Stimulated activated CD4-positive, alpha-beta T cell treated with anti-CD3 and anti-CD28 coated beads, Interleukin-1b, Interleukin-23, amount 100 ng/mL, for 1 hour (primary cell): ENCODE measurements at places on chromosomes 3 and 15.

- DNase-seq, result no peak
These were observed 10.7 kb downstream of the LRTM1 start for GRCh38 chr3:54917174-54917573.

GRCh38 chr15:37452498-37452897, 352.1 kb upstream of the MEIS2 start:
- no peak for DNase-seq

DNA sequence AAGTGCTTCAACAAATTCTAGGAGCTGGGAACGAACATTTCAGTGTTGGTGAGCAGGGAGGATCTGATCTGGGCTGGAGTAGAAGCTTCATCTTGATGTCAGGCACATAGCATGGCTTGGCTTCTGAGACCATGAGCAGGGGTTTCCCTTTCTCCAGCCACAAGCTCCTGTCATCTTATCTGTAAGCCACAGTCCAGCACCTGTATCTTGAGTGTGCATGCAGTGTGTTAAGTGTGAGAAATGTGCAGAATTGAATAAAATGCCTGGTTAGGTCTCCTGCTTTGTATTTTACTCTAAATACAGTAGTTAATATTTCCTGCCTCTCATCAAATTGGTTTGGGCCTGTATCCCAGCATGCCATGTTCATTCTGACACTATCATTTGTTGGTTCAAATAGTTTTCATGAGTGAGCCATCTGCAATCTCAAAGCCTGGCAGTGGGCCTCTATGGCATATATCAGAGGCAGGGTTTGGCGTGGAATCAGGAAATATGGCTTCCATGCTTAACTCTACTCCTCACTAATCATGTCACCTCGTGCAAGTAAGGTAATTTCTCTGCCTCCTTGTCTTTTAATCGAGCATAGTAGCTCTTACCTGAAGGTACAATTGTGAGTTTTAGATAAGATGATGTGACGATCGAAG, 43.3 kb downstream of the TLNRD1 start:
- no peak for DNase-seq

- DNase-seq, result no peak
These were observed 2.1 kb downstream of the ALDH1A3 start for GRCh38 chr15:100881573-100882336.

DNA sequence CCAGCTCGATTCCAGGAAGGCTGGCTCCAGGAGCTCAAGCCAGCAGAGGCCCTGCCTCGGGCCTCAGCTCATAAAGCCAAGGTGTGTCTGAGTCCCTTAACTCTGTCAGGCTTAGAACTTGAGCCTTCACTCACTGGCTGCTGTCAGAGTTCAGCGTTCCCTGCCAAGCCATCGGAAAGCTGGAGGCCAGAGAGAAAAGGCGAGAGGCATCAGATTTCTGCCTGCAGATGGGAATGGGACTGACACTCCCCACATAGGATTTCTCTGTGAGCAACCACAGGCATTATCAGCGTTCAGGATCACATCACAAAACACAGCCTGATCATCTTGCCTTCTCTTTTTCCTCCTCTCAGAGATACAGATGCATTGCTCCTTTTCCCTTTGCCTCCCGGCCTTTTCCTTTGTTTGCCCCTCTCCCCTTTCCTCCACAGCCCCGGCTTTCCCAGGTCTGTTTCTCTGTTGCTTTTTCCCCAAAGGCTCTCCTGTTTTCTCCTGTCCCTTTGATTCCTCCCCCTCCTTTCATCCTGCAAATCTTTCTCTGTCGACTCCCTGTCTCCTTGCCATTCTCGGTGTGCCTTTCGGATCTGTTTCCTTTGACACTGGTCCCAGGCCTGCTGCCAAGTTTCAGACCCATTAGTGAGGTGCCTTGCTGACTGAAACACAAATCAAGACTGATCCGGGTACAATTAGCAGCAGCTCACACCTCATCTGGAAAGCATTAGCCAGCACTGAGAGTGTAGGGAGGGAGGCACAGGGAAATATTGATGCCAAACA, 44.5 kb upstream of the BOC start:
- no peak for DNase-seq

DNA sequence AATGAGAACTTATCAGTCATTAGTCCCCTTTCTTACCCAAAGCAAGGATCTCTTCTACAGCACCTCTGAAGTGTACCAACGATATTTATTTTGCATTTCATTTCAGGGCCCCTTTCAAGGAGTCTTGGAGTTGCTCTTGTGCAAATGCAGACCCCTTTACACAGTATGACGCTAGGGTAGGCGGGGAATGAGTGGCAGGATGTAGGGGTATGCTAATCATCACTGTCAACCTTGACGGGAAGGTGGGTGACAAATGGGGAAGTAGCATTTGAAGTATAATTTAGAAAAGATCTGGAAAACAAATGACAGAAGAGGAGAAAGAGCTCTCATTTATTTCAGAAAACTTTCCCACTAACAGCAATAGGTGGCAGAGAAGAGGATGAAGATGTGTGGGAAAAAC, 94.4 kb downstream of the LRRN1 start:
- DNase-seq, result no peak

DNA sequence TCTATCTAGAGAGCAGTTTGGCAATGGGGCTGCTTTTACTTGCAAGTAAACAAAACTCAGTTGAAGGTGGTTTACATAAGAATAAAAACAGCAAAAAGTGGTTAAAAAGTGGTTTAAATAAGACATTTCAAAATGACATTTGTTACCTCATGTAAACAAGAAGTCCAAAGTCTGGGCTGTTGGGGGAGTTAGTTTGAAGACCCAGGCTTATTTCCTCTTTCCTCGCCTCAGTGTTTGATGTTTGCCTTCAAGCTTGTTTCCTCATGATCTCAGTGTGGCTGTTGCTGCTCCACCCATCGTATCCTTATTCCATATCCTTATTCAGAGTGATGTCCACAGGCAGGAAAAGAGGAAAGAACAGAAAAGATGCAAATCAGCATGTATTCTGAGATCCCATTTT, 15.2 kb downstream of the CGNL1 start:
- no peak for DNase-seq

DNA sequence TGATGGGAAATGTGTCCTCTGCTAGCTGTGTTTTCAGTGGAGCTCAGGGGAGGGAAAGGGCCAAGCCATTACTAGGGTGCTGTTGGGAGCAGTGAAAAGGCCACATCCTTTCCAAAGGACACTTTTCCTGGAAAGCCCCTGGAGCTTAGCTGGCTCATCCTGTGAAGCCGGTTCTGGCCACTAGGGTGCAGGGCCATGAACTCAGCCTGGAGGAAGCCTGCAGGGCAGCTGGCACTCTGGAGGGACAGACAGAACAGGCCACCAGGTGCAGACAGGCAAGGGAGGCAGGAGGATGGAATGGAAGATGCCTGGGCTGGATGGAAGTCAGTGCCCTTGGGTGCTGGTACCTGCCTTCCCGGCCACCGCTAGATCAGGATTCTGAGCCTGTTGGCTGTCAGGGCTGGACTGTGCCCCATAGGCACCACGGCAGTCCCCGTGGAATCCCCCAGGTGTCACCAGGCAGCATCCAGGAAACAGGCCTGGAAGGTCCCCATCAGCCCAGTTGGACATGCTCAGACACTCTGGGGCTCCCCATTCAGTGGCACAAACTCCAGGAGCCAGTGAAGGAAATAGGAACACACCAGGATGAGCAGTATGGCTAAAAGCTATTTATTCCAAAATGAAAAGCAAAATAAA, 76.2 kb upstream of the C2CD4B start:
- DNase-seq, result no peak

DNA sequence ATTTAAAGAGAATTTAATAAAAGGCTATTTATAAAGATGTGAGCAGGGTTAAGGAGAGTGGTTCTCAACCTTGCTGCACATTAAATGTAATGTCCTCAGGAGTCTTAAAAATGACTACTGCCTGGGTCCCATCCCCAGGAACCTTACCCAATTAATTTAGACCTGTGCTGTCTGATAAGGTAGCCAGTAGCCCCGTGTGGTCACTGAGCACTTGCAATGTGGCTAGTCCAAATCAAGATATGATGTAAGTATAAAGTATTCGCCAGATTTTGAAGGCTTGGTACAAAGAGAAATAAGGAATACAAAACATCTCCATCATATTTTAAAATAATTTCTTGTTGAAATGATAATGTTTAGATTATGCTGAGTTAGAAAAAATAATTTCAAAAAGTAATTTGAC, 343.3 kb upstream of the PPP2R3A start:
- DNase-seq, result no peak

- no peak for DNase-seq
These were observed 3.0 kb downstream of the MAPK6 start for GRCh38 chr15:52021892-52022540.

DNA sequence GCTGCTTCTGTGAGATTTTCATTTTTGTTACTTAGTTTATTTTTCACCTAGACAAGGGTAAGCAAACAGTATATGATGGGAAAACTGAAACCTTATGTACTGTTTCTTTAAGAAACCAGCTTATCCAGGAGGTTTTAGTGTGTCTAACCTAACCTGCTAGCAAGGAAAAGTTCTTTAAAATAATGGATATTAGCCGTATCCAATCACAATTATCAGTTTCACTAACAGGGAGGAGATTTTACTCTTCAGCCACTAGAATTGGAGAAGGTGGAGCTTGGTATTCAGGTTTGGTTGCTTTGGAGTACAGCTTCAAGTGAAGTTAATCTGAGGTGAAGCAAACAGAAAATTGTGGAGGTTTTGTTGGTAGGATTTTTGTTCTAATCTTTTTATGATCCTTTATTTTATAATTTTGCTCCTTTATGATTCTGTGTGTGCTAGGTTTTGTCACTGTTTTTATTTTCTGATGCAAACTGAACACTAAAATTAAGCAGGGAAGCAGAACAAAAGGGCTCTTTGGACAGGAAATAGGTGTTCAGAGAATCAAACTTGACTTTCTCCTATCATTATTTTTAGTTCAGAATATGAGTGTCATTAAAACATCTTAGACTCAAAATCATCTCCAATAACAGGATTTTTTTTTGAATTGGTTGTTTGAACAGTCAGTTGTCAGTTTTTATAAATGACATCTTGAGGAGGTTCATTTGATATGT, 13.0 kb downstream of the ZFAND6 start:
- DNase-seq, result no peak

DNA sequence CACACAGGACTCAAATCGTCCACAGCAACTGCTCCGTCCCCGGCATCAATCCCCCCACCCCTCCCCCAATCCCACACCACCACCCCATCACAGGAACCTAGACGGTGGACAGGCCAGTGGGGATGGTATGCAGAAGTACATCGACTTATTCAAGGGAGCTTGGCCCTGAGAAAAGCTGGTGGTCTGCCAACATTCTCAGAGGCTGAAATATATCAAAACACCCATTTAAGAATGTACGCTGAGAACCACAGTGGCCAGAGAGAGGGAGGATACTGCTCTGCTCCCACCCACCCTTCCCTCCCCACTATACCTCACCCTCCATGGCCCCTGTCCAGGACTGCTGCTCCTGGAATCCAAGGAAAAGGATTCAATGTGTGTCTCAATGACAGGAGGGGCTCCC, 12.4 kb upstream of the USP3 start:
- DNase-seq, result no peak

DNA sequence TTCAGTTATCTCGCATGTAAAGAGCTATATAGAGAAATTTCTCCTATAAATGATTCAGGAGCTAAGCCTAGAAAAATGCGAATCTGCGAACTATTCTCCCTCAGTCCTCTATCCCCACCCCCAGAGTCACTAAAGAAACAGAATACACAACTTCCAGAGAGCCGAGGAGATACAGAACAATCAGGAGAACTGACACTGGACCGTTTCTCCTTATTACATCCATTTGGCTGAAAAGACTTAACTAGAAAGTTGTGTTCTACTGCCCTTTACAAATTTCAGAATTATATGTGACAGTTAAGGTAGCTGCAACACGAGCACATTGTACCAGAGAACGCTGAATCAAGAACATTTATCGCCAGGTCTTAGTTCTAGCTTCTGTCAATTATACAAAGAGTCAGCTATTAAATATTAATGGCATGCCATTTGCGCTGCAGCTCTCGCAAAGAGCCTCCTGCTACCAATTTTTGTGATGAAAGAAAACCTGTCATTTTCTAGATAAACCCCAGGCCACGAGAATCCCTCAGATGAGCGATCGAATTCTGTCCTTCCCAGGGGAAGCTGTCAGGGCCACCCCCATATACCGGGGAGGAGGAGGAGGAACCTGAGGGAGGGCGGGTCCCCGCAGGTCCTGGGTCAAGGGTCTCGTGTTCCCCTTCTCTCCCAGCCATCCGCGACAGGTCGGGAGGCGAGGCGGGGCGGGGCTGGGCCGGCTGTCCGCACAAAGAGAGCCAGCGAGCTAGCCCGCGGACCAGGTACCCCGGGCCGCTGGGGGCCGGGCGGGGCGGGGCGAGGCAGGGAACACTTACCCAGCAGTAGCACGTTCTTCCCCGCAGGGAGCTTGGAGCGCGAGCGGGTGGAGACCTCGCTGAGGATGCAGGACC, 878 bp downstream of the DYNC1LI1 start:
- DNase-seq, result no peak

GRCh38 chr3:47385007-47385406, 4.2 kb downstream of the PTPN23 start:
- DNase-seq, result no peak

GRCh38 chr3:127234778-127235177, 41.8 kb downstream of the PRR23E start:
- DNase-seq, result no peak

- no peak for DNase-seq
These were observed 3.2 kb upstream of the UACA start for GRCh38 chr15:70766597-70766996.

DNA sequence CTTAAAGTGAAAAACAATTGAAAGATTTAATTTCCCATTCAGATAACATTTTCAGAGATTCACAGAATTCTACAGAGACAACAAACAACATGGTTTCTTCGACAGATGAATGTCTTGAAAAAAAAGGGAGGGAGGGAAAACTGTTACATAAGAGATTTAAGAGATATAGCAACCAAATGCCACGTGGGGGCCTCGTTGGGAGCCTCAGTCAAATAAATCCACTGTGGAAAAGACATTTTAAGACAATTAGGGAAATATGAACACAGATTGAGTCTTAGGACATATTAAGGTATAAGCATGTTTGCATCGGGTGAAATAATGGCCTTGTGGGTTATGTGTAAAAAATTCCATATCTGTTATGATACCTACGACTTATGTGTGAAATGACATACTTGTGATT, 5.0 kb upstream of the PRRT3 start:
- DNase-seq, result no peak

DNA sequence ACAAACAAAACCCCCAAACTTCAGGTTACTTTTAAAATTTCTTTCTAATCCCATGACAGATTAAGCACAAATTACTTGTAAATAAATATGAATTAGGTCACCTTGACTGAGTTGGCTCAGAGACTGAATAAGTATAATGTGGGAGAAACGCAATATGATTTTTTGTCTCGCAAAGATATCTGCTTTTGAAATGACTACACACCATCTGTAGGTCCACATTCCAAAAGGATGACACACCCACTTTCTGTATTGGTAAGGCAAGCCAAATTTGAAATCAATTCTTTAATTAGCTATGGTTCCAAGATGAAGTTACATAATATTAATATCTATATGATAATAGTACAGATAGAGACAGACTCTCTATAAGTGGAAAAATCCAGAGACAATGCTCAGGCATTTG, 66.9 kb upstream of the CSPG5 start:
- DNase-seq, result no peak

- DNase-seq, result no peak
These were observed 33.1 kb downstream of the RASGRP1 start for GRCh38 chr15:38531509-38531908.

GRCh38 chr15:85618228-85618505, 176.6 kb downstream of the KLHL25 start:
- DNase-seq, result no peak
